ENCODE measurements at places on chromosomes 7 and 10. TPM values are rescaled to one million over a fixed set of nuclear protein-coding genes. Genes with fewer than 3 reads are reported as not detected.
A peak's percentile ranks its signal among the peaks of the same experiment; 100 is the strongest.

DNA sequence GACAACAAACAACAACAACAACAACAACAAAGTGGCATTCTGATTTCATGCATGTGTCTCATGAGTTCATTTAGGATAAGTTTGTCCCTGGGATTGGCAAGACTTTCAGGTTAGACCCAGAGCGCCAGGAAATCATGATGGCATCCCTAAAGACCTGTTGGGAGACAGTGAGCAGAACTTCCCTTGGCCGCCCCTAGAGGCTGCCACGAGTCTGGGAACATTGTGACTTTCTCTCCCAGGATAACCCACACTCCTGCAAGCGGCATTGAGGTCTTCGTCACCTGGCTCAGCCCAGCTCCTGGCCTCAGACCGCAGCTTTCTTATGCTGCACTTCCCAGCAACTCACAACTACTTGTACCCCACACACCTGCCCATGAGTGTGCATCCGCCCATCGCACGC, 80.5 kb upstream of the RNF32 start:
- H3K4me1 ChIP-seq, result no peaks in the 10 kb centered on the region
- no peak overlapping the region for H3K27ac ChIP-seq
- DNase-seq, result no peak

GRCh38 chr10:62121187-62121530, 147.5 kb downstream of the RTKN2 start:
- no peak for DNase-seq
- H3K36me3 ChIP-seq, result no peaks in the 10 kb centered on the region
- H3K27me3 ChIP-seq, result no peaks in the 10 kb centered on the region
- H3K27ac ChIP-seq, result no peak overlapping the region
- no peak overlapping the region for H3K4me3 ChIP-seq

The KLLN gene
- total RNA-seq, result 0.87 TPM

GRCh38 chr10:72356987-72357386, 2.3 kb upstream of the DNAJB12 start:
- no peaks in the 10 kb centered on the region for H3K27me3 ChIP-seq
- peaks cover 2% of the 10 kb centered on the region for H3K36me3 ChIP-seq
- H3K4me3 ChIP-seq, result no peak overlapping the region
- DNase-seq, result no peak

The ATG9B gene
- 0.58 TPM for total RNA-seq

The NPFFR1 gene
- total RNA-seq, result not detected

DNA sequence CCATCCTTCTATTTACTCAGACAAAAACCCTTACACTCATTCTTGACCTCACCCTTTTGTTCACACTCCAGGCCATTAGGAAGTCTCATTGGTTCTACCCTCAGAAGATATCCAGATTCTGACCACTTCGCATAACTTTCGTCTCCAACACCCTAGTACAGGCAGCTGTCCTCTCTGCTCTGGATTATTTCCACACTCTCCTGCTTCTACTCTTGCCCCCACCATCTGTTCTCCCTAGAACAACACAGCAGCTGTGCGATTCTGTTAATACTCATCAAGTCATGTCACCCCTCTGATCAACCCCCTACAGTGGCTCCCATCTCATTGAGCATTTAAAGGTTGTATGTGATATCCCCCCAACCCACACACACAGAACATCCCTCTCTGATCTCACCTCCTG, 15.5 kb upstream of the TRIL start:
- H3K4me1 ChIP-seq, result no peaks in the 10 kb centered on the region
- H3K4me3 ChIP-seq, result no peak overlapping the region
- no peak for DNase-seq
- no peak overlapping the region for H3K27ac ChIP-seq
- H3K36me3 ChIP-seq, result peaks cover 1% of the 10 kb centered on the region
- no peaks in the 10 kb centered on the region for H3K27me3 ChIP-seq

DNA sequence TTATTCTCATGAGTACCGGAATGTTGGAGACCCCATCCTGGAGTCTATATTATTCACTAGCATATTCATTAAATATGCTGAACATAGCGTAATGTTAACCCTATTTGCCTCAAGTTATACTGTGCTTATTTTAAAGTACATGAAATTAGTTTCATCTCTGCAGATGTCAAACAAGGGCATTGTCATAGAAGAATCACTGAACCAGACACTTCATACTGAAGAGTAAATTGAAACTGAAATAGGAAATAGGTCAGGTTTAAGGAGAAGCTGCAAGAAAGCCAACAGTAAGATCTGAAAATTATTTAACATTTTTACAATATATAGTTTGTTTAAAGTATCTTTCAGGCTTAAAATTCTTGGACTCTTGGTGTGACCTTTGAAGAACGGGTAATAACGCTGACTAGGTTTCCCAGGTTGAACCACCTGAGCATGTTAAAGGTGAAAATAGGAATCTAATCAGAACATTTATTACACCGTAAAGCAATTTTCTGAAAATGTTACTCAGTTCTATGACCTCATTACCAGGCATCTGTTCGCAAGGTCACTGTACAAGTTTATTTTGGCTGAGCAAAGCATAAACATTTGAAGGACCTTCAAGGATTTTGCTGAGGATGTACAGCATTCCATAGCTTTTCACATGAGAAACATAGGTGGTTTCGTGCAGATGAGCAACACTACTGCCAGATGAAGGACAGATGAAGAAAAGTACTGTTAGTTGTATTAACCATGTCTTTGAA, 82.7 kb downstream of the REEP3 start:
- no peak overlapping the region for H3K4me3 ChIP-seq
- no peaks in the 10 kb centered on the region for H3K27me3 ChIP-seq

GRCh38 chr7:23645822-23646221, 34.2 kb upstream of the FAM221A start:
- no peak for DNase-seq
- no peak overlapping the region for H3K27ac ChIP-seq
- no peak overlapping the region for H3K4me3 ChIP-seq
- H3K27me3 ChIP-seq, result no peaks in the 10 kb centered on the region

GRCh38 chr10:125543796-125544195, 139.2 kb downstream of the TEX36 start:
- H3K36me3 ChIP-seq, result no peaks in the 10 kb centered on the region
- no peak overlapping the region for H3K4me3 ChIP-seq
- H3K4me1 ChIP-seq, result peaks cover 6% of the 10 kb centered on the region
- no peak for DNase-seq
- no peak overlapping the region for H3K27ac ChIP-seq

- H3K4me1 ChIP-seq, result peaks cover 66% of the 10 kb centered on the region
- H3K27ac ChIP-seq, result peak overlapping the region; percentile 2
- no peak for DNase-seq
- H3K4me3 ChIP-seq, result no peak overlapping the region
- peaks cover 14% of the 10 kb centered on the region for H3K36me3 ChIP-seq
Observed at GRCh38 chr10:28684986-28685580, 7.8 kb downstream of the BAMBI start.

DNA sequence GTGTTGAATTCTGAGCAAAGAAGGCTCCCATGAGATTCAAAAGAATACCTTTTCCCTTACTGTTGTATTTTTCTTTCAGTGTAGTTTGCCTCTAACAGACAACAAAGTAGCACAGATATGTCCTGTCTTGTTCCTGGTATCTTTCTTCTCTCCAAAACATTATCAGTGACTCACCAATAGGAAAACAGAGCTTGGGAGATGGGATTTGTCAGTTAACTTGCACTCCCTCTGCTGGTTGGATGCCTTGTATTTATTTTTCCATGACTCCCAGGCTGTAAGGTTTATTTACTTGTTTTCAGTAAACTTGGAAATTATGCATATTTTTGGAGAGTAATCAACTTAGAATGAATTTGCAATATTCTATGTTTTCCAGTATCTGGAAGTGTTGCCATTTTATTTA, 129.7 kb downstream of the SAMD9 start:
- no peaks in the 10 kb centered on the region for H3K4me1 ChIP-seq
- no peaks in the 10 kb centered on the region for H3K27me3 ChIP-seq
- no peaks in the 10 kb centered on the region for H3K36me3 ChIP-seq
- no peak overlapping the region for H3K27ac ChIP-seq

All from progenitor cell of endocrine pancreas (in vitro differentiated cells).